ENCODE measurements at places on chromosomes 7 and 10.

GRCh38 chr7:17044396-17044795, 162.6 kb upstream of the AGR3 start:
- no peak for DNase-seq

DNA sequence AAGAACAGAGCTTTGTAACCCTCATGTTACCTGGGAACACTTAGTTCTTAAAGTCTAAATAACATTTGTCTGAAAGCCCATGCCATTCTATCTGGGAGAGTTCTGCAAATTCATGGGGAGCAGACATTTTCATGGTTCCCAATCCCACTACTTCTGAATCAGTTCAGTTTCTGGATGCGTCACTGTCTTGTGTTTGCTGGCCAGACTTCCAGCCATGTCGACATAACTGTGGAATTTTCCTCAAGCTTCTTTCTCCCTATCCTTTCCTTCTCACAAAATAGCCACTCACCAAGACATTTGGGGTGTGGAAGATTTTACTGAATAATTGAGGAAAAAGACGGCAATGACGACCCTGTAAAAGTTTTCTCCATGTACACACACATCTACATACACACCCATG, 272.5 kb downstream of the NEBL start:
- DNase-seq = no peak

DNA sequence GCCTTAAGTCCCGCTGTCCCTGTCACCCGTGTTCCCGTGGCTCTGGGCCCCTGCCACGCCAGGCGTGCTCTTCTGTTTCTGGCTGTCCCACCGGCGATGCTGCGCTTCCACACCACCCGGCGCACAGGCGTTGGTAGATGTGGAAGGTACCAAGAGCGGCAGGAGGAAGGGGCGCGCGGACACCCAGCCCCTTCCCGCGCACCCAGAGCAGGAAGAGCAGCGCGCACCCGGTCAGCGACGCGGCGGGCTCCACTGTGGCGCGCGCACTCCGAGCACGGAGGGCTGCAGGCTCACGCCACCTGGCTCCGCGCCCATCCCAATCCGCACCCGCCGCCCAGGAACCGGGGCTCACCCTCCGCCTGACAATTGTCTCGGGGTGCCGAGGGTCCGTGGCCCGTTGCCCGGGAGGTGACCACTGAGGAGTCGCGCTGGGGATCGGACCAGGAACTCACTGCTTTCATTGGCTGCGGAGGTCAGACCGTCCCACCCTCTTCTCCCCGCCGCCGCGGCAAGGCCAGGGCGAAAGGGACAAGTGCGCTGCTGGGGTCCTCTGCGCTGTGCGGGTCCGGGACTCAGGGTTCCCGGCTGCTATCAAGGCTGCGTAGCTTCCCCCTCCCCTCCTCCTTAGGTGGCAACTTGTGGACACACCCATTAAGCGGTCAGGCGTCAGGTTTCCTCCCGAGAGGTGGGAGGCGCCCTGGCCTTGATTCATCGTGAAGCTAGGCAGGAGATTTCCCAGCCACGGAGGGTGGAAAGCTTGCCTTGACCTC, 121.6 kb upstream of the ZNF92 start:
- DNase-seq = peak; percentile 37

DNA sequence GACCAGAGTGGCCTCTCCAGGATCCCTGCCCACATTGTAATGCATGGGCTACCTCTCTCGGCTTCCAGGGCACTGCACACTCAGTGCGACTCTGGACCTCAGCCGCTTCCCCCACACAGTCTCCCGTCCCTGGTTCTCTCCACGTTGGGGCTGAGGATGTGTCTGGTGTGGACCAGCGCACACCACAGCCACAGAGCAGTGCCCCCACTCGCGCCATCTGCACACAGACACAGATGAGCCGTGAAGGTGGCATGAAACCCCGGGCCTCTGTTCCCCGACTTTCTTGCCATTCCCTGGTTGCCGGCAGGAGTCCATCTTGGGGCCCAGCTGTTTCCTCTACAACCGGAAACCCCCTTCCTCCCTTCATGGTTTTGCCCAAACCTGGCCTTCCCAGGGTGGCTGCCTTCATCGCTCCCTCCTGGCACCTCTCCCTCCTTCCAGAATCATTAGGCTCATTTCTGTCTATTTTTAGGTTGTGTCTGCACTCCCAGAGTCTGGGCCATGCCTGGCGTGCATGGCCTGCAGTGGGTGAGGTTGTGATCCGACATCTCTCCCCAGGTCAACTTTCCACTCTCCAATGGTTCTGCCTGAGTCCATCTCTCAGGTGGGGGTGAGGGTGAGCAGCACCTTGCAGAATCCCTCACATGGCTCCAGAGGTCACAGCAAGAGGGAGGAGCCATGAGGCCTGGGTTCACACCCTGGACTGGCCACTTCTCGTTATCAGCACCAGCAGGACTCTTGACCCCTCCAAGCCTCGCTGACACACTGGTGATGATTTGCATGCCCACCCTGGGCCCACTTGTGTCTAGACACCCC, 10.1 kb downstream of the RASGEF1A start:
- no peak for DNase-seq

GRCh38 chr7:27123007-27123476, 7.5 kb downstream of the HOXA4 start:
- no peak for DNase-seq

DNA sequence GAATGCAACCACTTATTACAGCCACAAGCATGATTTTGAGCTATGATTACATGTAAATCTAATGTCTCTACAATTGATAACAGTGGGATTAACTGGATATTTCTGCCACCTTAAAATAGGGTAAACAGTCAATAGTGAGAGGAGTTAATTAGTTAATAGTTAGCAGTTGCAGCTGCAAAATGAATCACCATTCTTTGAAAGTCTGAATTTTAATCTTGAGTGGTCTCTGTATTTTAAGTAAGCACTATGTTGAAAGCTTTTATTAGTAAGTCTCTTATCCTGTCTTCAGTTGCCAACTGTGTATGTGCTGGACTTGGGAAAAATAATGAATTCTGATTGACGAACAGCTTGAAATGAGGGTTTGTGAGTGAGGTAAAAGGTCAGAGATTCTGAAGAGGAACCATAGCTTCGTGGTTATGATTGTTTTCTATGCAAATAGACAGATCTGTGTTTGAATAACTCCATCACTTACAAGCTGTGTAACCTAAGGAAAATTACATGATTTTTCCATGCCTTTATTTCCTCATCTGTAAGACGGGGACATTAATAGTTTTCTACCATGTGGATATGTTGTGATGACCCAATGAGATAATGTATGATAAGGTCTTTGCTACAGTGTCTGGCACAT, 75.2 kb downstream of the RNLS start:
- no peak for DNase-seq

- no peak for DNase-seq
Measured at GRCh38 chr7:134690614-134691504, 44.2 kb downstream of the BPGM start.

- no peak for DNase-seq
Measured at GRCh38 chr7:157558516-157558874, 221.7 kb downstream of the DNAJB6 start.

GRCh38 chr7:75938921-75939320, 24.0 kb downstream of the POR start:
- no peak for DNase-seq

DNA sequence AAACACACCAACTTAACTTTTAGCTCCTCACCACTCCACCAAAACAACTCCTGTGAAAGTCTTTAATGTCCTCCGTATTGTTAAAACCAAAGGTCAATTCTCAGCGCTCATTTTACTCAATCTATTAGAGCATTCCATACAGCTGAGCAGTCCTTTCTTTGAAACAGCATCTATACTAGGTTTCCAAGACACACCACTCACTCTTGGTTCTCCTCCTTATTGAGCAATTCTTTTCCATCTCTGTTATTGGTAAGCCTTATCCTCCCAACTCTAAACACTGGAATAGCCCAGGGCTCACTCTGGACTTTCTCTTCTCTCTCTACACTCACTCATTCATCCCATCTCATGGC, 34.9 kb downstream of the COA1 start:
- no peak for DNase-seq

GRCh38 chr7:85033263-85033662, 153.6 kb downstream of the SEMA3D start:
- no peak for DNase-seq

- DNase-seq = no peak
Measured at GRCh38 chr10:86377797-86378146, 11.2 kb upstream of the GRID1 start.

DNA sequence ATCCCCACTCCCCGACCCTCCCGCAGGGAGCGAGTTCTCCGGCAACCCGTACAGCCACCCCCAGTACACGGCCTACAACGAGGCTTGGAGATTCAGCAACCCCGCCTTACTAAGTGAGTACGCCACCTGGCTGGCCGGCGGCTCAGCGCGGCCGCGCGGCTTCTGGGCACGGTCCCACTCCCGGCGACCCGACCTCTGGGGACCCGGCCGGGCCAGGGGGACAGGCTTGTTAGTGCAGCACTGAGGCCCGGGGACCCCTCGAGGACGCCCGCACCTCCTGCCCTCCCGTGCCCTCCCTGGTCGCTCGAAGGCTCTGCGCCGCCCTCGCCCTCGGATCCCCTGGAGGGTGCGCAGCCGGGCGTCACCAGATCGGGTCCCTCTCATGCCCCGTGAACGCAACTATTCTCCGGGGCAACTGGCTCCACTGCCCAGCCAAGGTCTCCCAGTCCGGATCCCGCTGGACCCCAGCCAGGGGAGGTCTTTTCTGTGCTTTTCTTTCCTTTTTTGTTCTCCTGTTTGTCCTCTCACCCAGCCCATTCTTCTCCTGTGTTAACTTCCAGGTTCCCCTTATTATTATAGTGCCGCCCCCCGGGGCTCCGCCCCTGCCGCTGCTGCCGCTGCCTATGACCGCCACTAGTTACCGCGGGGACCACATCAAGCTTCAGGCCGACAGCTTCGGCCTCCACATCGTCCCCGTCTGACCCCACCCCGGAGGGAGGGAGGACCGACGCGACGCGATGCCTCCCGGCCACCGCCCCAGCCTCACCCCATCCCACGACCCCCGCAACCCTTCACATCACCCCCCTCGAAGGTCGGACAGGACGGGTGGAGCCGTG, 81.8 kb downstream of the PAX2 start:
- no peak for DNase-seq

- no peak for DNase-seq
Measured at GRCh38 chr7:132162556-132163144, 413.6 kb downstream of the PLXNA4 start.

- no peak for DNase-seq
Measured at GRCh38 chr10:82949816-82950575, 1075.0 kb downstream of the NRG3 start.

DNA sequence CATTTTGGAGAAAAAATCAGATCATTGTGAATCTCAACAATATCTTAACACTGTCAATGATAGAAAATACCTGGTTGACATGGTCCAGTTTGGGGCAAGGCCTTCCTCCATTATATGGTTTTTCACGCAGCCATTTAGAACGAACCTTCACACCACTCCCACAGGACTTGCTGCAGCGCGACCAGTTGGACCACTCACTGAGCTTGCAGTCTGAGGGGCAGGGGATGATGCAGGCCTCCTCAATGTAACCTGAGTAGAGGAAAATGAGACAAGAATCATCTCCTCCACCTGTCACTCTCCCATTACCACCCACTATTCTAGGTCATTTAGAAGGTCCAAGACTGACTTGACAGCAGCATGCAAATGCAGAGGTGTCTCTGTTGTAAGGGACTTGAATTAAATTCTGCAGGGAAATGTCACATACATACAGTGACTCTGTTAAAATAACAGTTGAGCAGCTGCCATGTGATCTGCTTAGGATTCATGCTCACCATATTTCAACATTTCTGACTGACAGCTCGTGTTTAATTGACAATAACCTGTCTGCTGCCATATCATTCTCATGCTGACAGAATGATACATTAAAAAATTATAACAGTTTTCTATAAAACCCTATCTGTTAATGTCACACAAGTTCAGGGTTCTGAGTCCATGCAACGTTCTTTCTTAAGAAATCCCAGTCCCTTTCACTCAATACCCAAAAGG, 403.0 kb downstream of the THSD7A start:
- no peak for DNase-seq

DNA sequence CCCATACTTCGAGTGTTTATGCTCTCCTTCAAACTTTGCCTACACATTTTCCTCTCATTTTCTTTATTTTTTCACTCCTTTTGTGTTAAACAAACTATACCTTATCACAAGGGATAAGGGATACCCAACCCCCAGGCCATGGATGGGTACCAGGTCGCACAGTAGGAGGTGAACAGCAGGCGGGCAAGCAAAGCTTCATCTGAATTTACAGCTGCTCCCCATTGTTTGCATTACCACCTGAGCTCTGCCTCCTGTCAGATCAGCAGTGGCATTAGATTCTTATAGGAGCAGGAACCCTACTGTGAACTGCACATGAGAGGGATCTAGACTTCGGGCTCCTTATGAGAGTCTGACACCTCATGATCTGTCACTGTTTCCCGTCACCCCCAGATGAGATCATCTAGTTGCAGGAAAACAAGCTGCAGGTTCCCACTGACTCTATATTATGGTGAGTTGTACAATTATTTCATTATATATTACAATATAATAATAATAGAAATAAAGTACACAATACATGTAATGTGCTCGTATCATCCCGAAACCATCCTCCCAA, 28.5 kb downstream of the ZC3HC1 start:
- DNase-seq = no peak

GRCh38 chr10:130795819-130796218, 515.7 kb downstream of the TCERG1L start:
- no peak for DNase-seq

DNA sequence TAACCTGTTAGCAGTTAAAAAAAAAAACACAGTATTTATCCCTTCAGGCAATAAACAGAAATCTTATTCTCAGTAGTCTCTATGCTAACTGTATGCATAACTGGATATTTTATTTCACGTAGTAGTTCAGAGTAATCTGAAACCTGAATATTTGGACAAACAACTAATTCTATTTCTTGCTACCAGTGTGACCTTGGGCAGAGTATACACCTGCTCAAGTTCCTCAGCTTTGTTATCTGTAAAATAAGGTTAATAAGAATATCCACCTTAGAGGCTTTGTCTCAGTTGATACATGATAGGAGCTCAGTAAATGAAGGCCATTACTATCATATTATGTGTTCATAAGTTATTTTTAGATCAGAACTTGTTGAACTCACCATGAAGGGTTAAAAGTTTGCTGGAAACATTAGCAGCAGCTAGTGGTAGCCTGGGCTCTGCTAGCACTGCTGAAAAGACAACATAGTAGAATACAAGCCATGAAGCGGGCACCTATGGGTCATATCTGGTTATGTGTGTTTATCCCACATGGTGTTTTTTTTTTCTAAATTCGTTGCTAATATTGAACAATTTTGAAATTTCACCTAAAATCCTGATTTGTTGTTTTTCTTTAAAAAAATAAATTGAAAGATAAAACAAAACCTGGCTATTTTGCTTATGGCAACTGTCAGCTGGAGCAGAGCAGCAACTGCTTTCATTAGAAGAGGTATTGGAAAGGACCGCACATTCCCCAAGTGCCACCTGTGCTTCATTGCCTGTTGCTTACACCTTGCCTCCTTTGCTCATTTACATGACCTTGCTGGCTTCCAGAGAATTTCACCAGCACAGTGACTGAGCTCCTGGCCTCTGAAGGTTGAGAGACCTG, 303.0 kb downstream of the PRKG1 start:
- no peak for DNase-seq

GRCh38 chr7:122743211-122743610, 40.5 kb upstream of the RNF148 start:
- no peak for DNase-seq
